ENCODE measurements at places on chromosomes 4 and X. TPM values are rescaled to one million over a fixed set of nuclear protein-coding genes. Genes with fewer than 3 reads are reported as not detected.

PCDH18 gene
- under 0.01 TPM for total RNA-seq

STPG2 gene
- total RNA-seq: 0.54 TPM

AASDH gene
- 9.2 TPM for total RNA-seq

GRSF1 gene
- total RNA-seq: 29.4 TPM

- no peak for DNase-seq
Observed at GRCh38 chrX:112818114-112819007, 22.3 kb downstream of the AMOT start.

DNA sequence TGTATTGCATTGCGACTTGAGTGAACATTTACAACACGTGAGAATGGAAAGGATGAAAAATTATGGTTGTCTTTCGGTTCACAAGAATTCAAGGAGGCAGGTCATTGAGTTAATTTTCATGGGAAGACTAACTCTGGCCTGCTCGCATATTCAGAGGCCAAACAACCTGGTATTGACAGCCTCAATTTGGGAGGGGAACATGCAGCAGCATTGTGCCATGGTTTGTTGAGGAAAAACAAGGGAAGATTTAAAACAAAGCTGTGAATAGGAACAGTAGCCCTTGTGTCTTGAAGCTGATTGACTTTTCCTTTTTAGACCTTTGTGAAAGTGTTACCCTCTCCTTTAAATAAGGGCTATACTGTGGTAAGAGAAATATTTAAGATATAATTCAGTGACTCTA lies 31.9 kb downstream of the FAT4 start:
- DNase-seq: no peak

GRCh38 chrX:128754130-128754529 lies 701.9 kb upstream of the ACTRT1 start:
- no peak for DNase-seq

DNA sequence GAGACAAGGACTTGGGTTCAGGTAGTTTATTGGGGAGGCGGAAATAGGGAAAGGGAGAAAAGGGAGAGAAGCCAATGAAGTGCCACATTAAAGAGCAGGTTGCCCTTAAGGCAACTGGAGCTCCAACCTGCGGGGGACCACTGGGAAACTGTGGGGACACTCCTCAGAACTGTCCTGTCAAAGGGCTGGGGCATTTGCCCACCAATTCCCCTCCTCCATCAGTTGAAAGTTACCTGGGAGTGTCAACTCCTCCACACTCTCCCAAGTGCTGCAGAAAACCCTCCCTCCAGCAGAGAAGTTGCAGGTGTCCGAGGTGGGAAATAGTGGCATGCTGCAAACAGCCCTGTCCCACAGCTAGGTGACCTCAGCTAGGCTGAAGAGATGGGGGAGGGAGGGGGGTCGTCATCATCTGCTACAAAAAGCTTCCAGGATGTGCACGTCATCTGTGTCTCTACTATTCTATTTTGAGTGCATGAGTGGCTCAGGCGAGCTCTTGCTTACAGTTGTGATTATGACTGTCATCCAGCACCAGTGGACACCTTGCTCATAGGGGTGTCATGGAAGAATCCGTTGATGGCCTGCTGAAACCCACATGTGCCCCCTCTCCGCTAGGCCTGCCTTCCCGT lies 41.5 kb upstream of the XPNPEP2 start:
- DNase-seq: no peak

DNA sequence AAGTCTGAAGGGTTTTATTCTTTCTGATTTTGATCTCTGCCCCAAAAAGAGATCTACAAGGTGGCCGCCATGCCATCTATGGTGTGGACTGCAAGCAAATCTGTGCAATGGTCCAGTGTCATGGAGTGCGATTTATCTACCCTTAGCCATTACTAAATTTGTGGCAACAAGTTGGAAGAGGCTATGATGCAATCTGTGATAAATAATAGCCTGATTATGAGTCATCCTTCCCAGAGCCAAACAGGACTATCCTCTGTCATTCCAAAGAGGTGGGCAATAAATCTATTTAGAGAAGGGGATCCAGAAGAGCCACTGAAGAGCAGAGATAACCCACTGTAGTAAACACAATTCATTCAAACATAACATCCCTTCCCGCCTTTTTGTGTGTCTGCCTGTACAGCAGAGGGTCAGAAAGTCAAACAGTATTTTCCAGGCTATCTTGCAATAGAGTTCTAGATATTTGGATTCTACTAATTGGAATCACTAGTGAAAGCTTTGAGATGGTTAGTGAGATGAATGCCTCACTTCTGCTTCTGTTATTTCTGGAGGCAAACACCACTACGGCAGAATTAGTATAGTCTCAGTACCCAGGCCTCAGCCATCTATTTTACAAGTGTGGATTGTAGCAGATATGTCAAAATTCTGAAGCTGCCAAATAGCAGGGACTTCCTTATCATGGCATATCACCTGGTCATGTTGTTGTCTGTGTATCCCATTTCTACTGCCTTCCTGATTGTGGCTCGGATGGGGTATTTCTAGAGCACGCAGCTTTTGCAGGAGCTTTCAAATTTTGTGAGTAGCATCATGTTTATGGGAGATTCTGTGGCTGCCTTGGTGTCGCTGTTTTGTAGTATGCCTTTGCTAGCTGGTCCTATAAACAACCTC lies 192.0 kb downstream of the SMIM20 start:
- peak; percentile 18 for DNase-seq

DNA sequence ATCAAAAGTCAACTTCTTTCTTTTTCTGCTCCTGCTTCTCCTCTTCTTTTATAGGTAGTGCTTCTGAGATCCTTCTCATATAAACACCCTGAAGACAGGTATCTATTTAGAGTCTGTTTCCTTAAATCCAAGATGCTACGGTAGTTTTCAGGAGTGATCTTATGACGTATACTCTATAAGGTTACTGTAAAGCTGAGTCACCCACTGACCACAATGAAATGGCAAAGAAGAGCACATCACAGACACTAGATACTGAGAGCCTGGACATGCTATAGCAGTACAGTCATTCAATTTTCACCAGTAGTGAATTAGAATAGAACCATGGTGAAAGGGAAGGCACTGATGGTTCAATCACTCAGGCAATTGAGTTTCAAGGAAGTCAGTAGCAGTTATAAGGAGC lies 412.5 kb downstream of the ADAM29 start:
- DNase-seq: no peak

- DNase-seq: no peak
Observed at GRCh38 chr4:77662396-77662795, 56.8 kb downstream of the CXCL13 start.

DNA sequence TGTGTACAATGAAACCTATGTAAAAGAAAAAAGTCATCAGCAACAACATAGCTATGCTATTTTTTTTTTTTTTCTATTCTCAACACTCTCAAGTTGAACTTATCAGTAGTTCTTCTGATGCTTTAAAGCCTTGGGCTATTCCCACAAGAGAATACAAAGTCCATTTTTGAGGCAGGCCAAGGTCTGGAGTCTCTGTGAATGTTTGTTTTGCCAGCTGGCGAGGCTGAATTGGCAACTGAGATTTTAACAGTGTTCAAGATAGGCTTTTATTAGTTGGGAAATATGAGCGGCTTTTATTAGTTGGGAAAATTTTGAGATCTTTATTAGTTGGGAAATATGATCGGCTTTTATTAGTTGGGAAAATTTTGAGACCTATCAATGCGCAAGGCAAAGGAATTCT lies 336.6 kb downstream of the SLITRK2 start:
- DNase-seq: no peak

GRCh38 chr4:86092684-86093083 lies 267.2 kb downstream of the MAPK10 start:
- DNase-seq: no peak

DNA sequence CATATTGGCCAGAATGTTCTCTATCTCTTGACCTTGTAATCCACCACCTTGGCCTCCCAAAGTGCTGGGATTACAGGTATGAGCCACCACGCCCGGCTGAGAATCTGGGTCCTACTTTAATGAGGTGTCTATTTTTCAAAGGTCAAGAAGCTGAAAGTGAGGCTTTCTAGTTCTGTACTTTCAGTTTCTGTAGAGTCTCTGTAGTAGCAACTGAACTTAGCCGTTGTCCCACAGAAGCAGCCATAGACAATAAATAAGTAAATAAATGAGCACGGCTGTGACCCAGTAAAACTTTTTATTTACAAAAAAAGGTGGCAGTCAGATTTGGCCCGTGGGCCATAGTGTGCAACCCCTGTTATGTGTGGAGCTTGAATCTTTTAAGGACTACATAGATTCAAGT lies 92.0 kb downstream of the FNIP2 start:
- no peak for DNase-seq

DNA sequence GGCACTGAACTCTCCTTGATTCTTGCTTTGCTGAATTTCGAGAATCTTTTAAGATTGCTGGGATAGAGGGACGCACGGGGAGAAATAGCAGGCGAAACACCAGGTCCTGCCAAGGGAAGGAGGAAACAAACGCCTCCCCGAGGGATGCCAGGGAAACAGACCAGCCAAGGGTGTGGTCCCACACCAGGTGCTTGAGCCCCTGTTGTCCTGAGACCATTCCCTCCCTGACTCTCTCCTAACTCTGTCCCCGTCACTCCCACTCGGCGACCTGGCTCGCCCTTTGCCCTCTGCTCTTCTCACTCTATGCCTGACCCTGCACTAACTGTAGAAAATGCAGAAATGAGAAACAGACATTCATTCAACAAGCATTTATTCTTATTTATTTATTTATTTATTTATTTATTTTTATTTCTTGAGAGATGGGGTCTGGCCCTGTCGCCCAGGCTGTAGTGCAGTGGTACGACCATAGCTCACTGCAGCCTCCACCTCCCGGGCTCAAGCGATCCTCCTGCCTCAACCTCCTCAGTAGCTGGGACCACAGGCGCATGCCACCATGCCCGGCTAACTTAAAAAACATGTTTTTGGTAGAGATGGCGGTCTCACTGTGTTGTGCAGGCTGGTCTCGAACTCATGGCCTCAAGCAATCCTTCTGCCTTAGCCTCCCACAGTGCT lies 16.2 kb downstream of the CTAG1B start:
- no peak for DNase-seq

DNA sequence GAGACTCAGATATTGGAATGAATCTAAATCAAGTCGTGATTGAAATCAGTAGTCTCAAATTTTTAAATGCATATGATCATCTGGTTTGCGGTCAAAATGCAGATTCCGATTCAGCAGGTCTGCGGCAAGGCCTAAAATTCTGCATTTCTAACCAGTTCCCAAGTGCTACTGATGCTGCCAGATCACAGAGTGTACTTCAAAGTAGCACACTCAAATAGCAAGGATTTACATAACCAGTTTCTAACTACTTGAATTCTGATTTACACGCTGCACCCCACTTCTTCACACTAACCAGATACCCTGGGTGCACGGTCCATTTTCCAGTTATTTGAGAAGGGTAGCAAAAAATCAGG lies 752 bp downstream of the MBTPS2 start:
- no peak for DNase-seq

DNA sequence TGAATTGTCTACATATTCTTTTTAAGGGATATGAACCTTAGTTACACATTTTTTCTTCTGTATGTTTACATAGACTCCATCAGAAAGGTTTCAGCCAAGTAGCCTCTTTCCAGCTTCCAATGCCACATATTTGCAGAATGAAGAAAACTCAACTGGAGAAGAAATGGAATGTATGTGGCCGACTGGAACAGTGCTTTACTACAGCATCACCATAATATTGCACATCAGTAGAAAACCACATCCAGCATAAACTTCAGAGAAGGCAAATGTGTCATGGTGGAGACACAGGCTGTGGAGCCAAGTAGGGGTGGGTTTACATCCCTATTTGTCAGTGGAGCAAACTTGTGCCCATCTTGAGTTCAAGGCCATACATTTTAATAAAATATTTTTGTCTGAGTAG lies 204.8 kb upstream of the LDB2 start:
- DNase-seq: no peak

GRCh38 chr4:102430461-102430910 lies 70.7 kb upstream of the NFKB1 start:
- DNase-seq: no peak

DNA sequence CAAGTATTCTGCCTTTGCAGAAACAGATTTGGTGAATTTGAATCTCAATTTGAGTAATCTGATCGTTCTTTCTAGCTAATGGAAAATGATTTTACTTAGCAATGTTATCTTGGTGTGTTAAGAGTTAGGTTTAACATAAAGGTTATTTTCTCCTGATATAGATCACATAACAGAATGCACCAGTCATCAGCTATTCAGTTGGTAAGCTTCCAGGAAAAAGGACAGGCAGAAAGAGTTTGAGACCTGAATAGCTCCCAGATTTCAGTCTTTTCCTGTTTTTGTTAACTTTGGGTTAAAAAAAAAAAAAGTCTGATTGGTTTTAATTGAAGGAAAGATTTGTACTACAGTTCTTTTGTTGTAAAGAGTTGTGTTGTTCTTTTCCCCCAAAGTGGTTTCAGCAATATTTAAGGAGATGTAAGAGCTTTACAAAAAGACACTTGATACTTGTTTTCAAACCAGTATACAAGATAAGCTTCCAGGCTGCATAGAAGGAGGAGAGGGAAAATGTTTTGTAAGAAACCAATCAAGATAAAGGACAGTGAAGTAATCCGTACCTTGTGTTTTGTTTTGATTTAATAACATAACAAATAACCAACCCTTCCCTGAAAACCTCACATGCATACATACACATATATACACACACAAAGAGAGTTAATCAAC lies 15.3 kb downstream of the PLP1 start:
- DNase-seq: no peak

Measured in hematopoietic multipotent progenitor cell (in vitro differentiated cells).